ENCODE measurements at places on chromosomes 16 and 17.

DNA sequence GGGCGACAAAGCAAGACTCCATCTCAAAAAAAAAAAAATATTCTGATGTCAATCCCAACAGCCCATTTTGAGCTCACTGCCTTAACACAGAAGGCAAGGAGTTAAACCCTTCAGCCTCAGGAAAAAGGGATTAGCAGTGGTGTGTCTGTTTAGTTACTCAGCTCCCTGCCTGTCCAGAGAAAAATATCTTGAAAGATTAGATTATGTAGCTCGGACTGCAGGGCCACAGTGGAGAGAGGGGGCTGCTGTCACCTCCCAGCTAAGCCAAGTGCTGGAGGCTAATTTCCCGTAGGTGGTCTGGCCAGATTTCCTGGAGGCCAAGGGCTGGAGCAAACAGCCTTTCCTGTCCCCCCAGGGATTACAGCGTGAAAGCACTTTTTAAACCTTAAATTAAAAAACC, 50.3 kb downstream of the C16orf95 start:
- DNase-seq = no peak

DNA sequence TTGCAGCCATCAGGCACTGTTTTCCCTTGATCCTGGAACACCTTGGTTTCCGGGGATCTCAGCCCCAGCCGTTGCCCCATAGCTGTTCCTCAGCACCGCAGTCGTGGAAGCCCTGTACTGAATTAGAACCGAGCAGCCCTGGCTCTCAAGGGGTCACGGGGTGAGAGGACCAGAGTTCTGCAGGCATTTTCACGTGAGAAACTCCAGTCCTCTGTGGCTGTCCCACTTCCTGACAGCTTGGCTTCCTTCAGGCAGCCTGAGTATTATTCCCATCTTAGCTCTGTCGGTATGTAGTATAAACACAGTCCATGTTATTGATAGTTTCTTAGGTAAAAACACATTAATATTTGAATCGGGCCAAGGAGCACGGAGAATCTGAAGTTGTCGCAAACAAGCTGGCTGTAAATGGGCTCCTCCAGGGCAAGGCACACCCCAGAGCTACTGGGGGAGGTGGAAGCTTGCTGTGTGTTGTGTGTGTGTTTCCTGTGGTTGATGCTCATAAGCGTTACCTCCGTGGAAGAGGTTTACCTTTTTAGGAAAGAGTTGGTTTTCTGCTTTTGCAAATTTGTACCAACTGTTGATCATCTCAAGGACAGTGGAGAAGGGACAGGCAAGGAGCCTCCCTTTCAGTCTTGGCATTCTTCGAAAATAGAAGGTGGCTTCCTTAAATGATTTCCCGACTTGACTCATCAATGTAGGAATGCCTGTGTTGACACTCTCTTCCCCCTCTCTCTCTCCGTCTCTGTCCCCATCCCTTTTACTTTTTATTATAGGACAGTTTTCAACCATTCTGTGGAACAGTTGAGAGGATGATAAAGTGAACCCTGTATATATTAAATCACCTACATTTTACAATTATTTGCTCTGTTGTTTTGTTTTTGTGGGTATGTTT, 208.9 kb upstream of the CHMP6 start:
- no peak for DNase-seq

DNA sequence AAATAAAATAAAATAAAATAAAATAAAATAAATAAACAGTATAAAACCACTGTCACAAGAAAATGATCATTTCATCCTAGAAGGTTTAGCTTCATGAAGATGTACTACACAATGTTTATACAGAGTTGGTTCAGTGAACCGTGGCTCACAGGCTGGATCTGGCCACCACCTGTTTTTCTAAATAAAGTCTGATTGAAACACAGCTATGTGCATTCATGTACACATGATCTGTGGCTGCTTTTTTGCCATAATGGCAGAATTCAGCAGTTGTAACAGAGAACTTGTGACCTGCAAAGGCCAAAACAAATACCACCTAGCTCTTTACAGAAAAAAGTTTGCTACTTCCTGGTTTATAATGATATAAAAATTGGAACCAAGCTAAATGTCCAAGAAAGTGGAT, 12.6 kb upstream of the RPRML start:
- no peak for DNase-seq

DNA sequence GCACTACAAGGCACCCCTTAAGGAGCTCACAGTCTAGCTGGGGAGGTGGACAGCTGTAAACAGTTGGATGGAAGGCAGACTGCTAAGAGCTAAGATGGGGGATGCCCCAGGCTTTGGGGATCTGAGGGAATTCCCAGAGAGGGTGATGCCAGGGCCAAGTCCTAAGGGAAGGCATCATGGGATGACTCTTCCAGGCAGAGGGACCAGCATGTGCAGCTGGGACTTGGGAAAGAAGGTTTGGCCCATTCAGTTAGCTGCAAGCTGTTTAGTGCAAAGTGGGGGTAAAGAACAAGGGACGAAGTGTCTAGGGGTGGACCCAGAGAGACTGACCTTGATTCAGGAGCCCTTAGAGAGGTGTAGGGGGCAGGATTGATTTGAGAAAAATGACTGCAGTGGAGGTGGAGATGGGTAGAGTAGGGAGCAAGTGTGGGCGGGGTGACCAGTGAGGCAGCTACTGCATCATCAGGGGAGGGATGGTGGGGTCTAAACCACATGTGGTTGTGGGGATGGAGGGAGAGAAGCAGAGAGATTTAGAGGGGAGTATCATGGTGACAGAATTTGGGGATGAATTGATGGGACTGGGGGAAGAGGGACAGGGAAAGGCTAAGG, 27.1 kb upstream of the PHF12 start:
- no peak for DNase-seq

GRCh38 chr17:4966844-4967538, 626 bp downstream of the SPAG7 start:
- DNase-seq = peak; percentile 88

DNA sequence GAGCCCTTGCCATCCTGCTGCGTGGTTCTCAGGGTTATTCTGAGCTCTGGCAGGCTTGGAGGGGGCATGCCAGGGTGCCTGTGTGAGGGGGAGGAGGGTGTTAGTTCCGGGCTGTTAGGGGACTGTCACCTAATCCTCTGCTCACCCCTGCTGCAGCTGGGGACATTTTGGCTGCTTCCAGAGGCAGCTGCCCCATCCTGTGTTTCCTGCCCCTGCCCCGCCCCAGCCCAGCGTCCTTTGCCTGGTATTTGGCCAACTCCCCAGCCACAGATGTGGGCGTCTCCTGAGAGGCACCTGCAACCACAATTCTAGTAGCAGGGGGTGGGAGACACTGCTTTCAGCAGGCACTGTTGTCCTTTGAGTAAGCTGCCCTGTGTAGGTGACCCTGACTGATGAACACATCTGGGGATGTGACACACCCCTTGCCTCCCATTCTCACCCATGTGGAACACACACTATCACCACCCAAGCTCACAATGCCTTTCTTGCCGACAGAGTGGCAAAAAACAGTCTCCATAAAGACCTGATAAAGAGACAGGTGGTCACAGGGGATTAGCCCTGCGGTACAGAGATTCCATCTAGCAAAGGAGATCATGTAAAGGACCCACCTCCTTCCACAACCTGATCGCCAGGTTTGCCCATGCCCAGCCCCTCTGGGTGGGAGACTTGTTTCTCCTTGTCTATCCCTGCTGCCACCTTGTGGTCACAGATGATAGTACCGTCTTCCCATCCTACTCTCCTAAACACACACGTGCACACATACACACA, at the start of gene CHRNE:
Gene CHRNE (minus strand): TSS at position 48 of the 768 bp plus-strand sequence. CDS start 35 bp downstream, at position 13.
- DNase-seq = peak; percentile 74

DNA sequence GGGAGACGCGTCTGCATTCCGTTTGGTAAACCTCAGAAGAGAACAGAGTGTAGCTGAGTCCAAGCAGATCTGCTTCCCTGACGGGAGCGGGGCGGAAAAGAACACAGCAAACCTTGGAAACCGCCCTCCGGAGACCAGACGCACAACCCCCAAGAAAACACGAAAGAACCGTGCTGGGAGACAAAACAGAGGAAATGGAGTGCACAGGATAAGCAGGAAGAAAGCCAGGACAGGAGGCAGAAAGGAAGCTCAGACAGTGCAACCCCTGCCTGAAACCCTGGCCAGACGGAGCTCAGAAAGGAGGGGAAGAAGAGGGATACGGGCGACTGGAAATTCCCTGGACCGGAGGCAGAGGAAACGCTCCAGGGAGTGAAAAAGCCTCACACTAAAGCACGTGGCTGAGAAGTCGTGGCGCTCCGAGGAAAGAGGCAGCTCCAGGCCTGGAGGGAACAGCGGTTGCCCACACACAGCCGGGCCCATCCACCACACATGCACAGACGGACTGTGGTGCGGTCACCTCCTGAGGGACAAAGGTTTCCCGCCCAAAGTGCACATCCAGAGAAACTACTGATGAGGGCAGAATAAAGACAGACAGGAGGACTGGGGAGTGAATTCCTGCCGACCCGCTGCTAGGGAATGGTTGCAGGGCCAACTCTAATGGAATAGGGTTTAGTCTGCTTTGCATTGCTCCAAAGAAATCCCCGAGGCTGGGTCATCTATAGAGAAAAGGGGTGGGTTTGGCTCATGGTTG, 10.2 kb downstream of the DPEP1 start:
- DNase-seq = no peak

DNA sequence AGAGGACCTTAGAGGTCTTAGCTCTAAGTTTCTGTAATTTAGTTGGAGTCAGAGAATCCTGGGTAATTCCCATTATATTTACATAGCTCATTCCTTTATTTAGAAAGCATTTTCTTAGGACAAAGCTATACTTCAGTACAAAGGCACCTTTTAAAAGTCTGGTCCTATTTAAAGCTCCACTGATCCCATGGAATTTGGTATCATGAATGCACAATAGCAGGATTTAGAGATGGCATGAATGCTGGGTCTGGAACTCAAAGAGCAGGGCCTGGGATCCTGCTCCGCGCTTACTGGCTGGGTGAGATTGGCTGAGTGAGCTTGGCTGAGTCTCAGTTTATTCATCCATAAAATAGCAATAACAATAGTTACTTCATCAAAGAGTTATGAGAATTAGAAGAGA, 4.8 kb downstream of the KRT23 start:
- no peak for DNase-seq

DNA sequence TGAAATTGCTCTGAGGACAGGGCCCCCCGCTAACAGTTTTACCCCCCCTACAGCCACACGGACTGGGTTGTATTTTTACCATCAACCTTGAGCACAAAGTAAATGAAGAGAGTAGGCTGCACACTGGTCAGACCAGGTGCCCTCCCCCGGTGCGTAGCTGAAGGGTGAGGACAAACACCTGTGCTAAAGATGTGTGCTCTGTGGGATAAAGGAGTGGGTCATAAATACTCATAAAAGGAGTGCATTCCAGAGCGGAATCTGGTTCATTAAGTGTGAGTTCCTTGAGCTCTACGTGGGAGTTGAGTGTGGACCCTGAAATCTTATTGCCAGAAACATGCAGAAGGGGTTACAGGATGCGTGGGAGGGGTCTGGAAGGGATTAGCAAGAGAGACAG, 217.0 kb downstream of the CCDC182 start:
- DNase-seq = no peak

- no peak for DNase-seq
These were observed 74.2 kb downstream of the CYTH1 start for GRCh38 chr17:78707923-78708322.

DNA sequence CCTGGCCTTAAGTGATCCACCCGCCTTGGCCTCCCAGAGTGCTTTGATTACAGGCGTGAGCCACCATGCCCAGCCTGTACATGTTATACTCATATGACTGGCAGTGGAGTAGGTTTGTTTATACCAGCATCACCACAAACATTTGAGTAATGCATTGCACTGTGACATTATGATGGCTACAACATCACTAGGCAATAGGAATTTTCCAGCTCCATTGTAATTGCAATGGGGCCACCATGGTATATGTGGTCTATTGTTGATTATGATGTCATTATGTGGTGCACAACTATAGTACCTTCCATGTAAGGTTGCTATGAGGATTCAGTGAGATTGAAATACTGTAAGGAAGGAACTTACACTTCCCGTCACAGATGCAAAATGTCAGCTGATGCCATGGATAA, 168.9 kb downstream of the COPRS start:
- DNase-seq = no peak

DNA sequence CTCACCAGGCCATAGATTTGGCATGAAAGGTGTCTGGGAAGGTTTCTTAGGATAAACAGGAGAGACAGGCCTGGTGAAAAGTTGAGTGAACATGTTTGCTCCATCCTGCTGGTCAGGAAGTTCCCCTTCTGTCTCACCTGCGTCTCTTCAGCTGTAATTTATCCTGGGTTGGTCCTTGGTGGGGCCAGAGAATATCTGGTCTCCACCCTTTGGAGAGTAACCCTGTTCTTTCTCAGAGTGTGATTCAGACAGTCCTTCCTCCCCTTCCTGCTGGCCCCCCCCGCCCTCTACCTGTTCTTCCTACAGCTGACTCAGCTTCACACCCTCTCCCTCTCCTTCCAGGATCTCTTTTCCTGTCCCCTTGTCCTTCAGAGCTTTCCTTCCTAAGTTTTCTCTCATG, 17.1 kb downstream of the MINK1 start:
- no peak for DNase-seq

- no peak for DNase-seq
These were observed 80.6 kb downstream of the MGAT5B start for GRCh38 chr17:76948726-76949342.

GRCh38 chr16:23537390-23537789, 19.8 kb downstream of the EARS2 start:
- DNase-seq = no peak

- no peak for DNase-seq
These were observed 61.9 kb downstream of the BANP start for GRCh38 chr16:88013091-88013609.

DNA sequence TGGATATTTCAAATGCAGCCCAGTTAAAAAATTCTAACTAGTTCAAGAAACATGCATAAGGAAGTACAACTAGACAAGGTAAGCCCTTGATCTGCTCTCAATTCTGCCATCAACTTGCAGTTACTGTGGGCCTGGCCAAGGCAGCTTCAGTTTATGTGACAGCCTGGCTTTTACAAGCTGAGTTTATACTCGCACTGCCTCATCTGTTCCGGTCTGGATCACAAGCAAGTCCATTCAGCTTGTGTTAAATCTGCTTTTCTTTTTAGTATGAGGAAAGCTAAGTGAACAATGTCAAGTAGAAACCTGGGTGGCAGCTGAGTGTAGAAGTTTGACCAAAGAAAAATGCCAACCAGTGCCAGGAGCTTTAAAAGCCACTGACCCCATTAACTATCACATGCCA, 76.6 kb upstream of the CORO6 start:
- DNase-seq = no peak

GRCh38 chr16:69798466-69798865, 36.3 kb downstream of the WWP2 start:
- no peak for DNase-seq

DNA sequence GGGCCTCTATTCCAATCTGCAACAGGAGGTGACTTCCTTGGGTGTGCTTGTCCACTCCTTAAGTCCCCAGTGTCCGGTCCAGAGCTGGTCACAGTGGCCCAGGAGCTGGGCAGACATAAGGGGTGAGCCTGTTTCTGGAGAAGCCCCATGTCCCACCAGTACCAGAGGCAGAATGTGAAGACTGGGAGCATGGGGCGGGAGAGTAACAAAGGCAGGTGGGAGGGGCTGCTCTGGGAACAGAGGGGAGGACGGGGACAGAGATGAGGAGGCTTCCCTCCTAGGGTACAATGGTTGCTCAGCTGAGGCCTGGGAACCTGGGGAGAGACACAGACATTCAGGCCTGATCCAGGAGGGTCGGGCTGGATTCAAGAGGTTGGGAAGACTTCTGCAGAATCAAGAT, 323.3 kb upstream of the TNRC6C start:
- DNase-seq = no peak
